A172 (cell line): ENCODE measurements at places on chromosomes 6 and 20. TPM values are rescaled to one million over a fixed set of nuclear protein-coding genes. Genes with fewer than 3 reads are reported as not detected.

The AURKA gene
- total RNA-seq: 131 and 137 TPM in 2 replicates

The WFDC12 gene
- total RNA-seq: not detected in 2 replicates

The RNF114 gene
- 133 and 179 TPM in 2 replicates for total RNA-seq

The KIF25 gene
- not detected in 2 replicates for total RNA-seq

The OTOR gene
- not detected in 2 replicates for total RNA-seq

The HLA-G gene
- total RNA-seq: not detected in 2 replicates

The SLC26A8 gene
- not detected in 2 replicates for total RNA-seq

The RAB23 gene
- total RNA-seq: 21.9 and 28.7 TPM in 2 replicates

The TBXT gene
- not detected in 2 replicates for total RNA-seq

The PDYN gene
- total RNA-seq: not detected in 2 replicates

The OXT gene
- not detected in 2 replicates for total RNA-seq

The SAMD3 gene
- 0.07 and 0.28 TPM in 2 replicates for total RNA-seq
